ENCODE measurements at places on chromosomes 1 and 21.

DNA sequence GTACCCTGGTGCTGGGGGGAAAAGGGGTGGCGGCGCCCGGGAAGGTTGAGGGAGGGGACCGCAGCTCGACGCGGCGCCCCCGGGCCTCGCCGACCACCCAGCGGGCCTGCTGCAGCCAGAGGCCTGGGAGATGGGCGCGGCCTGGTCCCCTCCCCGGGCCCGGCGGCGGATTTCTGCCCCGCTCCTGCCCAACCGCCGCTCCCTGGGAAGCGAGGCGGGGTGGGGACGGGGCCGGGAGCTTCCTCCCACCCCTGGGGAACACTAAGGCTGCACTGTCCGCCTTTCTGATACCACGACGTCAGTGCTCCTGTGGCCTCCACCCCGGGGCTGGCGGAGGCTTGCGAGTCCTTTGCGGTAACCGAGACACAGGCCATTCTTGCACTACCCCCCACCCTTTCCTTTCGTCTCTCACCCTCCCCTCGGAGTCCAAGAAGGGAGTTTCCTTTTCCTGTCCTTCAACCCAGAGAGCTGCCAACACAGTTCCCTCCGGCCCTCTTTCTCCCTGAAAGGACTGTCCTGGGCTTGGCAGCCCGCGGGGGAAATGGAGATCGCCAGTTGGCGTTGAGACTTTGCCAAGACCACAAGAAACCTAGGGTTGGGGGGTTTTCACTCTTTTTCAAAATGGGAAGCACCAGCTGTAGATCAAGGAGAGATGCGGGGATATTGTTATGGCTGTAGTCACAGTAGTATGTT lies 742 bp downstream of the SH3GLB1 start:
- peak; percentile 79 for DNase-seq

DNA sequence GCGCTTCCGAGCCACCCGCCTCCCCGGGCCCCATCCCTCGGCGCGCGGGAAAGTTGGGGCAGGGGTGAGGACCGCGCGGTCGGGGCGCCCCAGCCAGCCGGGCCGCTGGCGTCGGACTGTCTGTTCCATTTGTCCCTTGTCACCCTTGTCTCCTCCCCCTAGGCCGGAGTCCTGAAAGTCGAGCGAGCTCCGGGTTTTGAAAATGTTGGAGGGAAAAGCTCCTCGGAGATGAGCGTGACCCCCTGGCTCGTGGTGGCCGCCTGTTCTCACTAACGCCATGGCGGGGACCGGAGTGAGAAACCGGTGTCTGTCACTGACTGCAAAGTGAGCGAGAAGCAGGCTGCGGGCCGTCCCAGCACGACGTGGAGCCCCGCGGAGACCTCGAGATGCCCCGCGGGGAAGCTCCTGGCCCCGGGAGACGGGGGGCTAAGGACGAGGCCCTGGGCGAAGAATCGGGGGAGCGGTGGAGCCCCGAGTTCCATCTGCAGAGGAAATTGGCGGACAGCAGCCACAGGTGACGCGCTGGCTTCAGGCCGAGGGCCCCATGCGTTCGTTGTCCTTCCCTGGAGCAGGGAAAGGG lies 491 bp downstream of the PER3 start:
- DNase-seq: no peak

DNA sequence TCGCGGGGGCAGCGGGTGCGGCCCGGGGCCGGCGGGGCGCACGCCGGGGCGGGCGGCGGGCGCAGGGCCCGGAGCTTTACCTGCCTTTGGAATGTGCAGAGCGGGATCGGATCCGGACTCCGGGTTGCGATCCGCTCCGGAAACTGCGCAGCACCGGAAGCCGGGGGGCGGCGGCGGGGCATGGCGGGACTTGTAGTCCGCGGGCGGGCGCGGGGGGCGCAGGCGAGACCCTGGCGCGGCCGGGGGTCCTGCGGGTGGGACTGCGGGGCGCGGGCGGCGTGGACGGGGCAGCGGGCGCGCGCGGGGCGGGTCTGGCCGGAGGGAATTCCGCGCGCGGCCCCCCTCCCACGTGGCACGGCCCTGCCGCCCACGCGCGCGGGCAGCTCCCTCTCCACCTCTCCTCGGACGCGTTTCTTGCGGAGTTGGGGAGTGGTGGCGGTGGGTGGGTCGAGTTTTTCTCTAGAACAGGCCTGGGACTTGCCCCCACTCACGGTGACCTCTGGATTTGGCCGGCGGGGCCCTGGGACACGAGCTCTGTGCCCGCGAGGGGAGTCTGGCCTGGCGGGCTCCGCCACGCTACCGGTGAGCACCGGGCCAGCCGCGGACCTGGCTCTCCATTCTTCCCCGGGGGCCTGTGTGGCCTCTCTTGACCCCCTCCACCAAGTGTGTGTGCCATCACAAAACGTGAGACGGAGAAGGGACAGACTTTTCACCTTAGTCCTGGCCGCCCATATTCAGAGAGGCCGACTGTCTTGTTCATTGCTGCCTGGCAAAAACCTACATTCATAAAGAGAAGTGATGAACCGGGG lies at the start of gene PRDM15:
TSS of gene PRDM15 (minus strand) at position 155 of the 809 bp plus-strand sequence. CDS start 18,981 bp downstream, outside the sequence.
- peak; percentile 47 for DNase-seq

GRCh38 chr1:84303314-84303830 lies 1.9 kb downstream of the SAMD13 start:
- peak; percentile 41 for DNase-seq

- DNase-seq: no peak
Observed at GRCh38 chr1:203582568-203582967, 44.1 kb upstream of the ATP2B4 start.
